Activated effector memory CD4-positive, alpha-beta T cell treated with Interleukin-2 at 50 U/mL for 16 hours (primary cell): ENCODE measurements at places on chromosomes 6 and 20.

DNA sequence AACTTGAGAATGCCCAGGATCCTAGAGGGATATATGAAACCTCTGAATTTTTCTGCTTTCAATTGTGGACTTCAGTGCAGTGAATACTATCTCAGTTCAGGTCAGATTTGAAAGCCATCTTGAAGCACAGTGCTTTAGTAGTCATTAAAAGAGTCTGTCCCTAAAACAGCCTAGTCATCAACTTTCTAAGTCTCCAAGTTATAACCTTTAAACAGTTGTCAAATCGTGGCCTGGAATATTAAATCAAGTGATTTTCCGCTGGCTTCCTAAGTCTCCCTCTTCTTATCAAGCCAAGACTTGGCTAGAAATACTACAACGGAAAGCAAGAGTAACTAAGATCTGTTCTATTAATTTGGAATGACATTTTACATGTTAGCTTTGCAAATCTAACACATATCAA, 45.8 kb downstream of the SCML4 start:
- DNase-seq = no peak

DNA sequence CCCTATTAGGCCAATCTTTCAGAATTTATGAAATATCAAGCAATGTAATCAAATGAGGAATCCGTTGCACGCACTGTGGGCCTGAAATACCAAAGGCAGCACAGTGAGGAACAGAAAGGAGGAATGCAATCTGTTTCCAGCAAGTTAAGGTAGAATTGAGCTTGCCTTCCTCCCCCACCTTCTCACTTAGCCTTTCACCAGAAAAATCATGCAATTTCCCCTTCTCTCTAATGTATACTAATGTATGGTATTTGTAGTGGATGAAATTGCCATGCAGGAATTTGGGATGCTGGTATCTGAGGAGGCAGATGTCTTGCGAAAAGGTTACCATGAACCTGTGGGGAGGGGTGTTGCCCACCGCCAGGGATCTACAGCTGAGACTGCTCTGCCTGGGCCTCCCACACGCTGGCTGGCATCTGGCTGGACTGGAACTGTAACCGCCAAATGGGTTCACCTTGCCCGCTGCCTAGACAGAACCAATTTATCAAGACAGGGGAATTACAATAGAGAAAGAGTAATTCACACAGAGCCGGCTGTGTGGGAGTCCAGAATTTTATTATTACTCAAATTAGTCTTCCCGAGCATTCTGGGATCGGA, 222.4 kb upstream of the MYLIP start:
- no peak for DNase-seq

DNA sequence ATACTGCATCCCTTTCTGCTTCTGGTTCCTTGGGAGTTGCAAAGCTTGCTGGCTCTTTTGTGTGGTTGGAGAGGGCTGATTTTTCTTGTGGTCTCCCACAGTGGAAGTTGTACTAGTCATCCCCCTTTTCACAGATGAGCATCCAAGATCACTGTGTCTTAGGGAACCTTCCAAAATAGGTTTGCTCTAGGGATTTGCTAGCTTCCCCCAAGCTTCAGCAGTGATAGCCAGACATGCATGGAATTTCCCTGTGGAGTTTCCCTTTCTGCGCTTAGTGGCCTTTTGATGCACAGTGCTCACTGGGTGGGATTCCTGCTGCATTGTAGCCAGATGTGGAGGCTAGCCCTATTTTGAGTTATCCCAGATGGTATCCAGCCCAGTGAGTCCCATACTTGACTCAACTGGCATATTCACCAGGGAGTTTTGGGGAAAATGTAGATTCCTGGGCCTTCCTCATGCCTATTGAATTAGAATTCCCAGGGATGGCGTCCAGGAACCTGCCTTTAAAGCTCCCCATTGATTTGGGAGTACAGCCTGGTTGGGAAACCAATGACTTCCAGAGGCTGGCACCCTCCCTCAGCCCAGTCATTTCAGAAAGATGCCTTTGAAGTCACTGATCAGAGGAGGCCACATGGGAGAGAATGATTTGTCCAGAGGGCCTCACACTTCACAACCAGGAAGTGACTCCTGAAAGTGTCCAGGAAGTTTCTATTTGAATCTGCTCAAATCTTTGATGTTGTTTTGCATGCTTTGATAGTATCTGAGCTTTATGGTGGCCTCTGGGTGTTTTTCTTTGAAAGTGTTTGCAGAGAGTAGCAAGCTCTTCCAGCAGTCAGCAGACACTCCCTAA, 25.9 kb downstream of the PPARD start:
- no peak for DNase-seq

DNA sequence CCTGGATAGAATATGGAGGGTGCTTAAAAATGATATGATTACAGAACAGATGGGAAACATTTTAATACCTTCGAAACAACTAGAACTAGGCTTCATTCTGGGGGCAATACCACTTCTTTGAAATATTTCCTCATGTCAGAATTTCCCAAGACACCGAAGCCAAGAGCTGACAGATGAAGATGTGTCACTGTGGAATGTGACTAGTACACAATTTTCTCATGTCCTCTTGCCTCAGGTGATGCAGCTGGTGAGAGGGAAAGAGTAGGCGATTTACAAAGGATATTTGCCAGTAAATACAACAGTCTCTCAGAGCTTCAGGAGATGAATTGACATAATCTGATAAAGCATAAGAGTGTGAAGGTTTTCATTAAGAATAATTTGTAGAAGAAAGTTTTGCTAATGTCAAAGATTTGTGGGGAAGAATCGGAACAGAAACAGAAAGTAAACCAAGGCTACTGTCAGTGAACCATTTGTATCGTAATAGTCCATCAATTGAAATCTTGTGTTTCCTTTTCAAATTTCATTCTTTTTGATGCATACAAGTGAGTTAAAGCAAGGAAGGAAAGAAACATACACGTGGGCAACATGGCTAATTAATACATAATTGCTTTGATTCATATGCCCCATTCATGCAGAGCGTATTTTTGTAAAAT, 164.7 kb upstream of the CCN2 start:
- DNase-seq = no peak

DNA sequence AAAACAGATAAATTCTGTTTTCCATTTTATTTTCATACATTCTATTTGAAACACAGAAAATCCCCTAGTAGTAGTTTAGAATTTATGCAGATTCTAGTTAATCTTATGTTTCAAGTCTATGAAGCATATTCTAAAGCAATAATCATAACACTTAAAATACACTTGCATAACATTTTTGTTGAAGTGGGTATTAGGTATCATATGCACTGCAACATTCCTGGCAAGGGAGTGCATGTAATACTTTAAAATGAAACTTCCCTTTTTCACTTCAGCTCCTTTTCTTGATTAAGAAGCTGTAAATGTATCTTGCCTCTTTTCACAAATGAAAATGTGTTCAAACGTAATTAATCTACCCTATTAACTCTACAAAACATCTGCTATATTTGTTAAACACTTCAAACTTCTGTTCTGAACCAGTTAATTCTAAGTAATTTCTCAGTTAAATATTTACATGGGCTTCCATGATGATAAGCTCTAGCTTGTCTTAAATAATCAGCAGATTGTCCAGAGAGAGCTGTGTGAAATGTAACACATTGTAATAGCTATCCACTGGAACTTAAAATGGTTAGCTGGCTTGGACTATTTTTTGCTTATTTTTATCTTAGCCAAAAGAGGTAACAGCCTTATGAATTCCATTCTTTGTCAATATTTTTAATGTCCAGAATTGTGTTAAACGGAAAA, 192.8 kb downstream of the COL19A1 start:
- no peak for DNase-seq

GRCh38 chr20:48284837-48285236, 499.6 kb upstream of the SULF2 start:
- DNase-seq = no peak

- no peak for DNase-seq
These were observed 272.9 kb downstream of the ZNF217 start for GRCh38 chr20:53320701-53321100.

DNA sequence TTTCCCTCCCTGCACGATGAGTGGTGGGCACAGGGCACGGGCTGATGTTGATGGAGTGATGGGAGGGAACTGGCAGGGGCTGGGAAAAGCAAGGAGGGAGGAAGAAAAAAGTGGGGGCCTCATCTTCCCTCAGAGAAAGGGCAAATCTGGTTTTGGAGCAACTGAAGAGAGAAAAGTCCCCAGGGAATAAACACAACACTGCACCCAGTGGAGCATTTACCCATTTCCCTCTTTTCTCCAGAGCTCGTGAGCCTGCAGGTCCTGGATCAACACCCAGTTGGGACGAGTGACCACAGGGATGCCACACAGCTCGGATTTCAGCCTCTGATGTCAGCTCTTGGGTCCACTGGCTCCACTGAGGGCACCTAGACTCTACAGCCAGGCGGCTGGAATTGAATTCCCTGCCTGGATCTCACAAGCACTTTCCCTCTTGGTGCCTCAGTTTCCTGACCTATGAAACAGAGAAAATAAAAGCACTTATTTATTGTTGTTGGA, 11.4 kb downstream of the MICA start:
- no peak for DNase-seq

GRCh38 chr6:30172681-30173080, 9.3 kb downstream of the TRIM15 start:
- no peak for DNase-seq

GRCh38 chr20:59411170-59411569, 110.8 kb downstream of the EDN3 start:
- DNase-seq = no peak

DNA sequence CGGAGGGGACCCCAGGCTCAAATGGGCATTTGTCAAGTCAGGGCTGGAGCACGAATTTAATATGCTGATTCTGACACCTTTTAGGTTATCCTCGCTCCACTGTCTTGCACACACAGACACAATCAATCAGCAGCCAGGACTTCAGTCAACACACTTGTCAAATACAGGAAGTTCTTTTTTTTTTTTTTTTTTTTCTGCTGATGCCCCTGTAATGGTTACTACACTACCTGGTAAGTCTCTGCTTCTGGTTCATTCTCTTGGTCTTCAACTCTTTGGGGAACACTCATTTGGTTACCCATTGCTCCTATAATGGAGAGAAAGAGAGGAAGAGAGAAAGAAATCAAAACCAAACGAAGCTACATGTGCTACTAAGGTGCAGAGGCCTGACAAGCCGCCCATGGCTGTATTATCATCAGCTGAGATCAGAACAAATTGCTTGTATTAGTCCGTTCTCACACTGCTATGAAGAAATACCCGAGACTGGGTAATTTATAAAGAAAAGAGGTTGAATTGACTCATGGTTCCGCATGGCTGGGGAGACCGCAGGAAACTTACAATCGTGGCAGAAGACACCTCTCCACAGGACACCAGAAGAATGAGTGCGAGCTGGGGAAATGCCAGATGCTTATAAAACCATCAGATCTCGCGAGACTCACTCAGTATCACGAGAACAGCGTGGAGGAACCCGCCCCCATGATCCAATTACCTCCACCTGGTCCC, 11.8 kb downstream of the BCAS1 start:
- no peak for DNase-seq

DNA sequence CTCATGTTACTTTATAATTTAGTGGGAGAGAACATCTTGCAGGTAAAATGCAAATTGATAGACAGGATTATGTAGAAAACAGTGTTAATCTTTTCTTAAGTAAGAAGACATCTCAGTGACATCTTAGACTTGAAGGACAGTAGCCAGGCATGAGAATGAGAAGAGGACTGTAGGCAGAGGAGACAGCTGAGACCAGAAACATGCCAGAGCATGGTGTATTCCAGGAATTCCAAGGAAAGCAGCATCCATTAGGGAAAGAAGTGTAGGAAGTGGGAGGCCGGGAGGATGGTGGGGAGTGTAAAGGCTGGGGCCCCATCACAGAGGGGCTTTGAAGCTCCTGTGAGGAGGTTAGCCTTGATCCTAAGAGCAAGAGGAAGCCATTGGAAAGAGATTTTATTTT, 225.6 kb downstream of the ARID1B start:
- no peak for DNase-seq

GRCh38 chr6:15520626-15521203, 142.1 kb downstream of the DTNBP1 start:
- DNase-seq = no peak

DNA sequence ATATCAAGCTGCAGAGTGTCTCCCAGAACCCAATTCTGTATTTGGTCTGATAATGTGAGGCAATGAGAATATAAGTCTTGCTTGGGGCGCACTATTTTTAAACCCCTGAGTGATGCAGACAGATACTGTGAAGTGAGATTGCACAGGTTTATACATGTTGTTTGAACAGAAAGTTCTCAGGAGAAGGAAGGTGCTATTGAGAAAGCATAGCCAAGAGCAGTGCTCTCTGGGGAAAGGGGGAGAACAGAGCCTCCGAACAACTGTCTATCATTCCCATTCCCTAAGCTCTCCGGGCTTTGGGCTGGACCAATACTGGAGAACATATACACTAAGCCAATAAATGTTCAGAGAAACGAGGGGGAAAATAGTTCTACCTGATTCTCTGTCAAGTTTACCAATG, 75.8 kb downstream of the PERP start:
- no peak for DNase-seq

GRCh38 chr20:24968278-24968800, 19.3 kb downstream of the CST7 start:
- no peak for DNase-seq
